ENCODE measurements at places on chromosomes 2 and 18.

GRCh38 chr2:74457549-74458131, 598 bp upstream of the WBP1 start:
- DNase-seq: no peak

DNA sequence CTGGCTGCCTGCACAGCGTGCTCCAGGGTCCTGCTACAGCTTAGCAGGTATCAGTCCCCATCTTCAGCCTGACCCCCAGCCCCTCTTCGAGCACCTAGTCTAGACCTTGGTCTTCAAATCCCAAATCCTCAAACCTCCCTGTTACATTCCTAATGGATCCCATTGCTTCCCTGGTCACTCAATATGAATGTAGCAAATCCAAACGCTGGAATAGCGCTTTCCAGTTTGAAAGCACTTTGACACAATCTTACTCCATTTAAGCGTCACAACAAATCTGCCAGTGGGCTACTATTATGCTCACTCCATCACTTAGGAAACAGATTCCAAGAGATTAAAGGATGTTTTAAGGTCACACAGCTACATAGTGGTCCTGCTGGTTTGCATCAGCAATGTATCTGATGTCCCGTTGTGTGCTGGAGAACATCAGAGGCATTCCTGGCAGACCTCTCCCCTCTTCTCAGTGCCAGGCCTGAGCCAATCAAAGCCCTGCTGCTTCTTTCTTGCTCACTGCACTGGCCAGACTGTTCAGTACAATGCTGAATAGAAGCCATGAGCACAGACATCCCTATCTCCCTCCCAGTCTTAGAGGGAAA, 11.1 kb upstream of the INO80C start:
- DNase-seq: no peak

- no peak for DNase-seq
Observed at GRCh38 chr2:239015218-239015900, 167.5 kb downstream of the TWIST2 start.

GRCh38 chr2:98436734-98437133, 7.9 kb upstream of the INPP4A start:
- DNase-seq: no peak

DNA sequence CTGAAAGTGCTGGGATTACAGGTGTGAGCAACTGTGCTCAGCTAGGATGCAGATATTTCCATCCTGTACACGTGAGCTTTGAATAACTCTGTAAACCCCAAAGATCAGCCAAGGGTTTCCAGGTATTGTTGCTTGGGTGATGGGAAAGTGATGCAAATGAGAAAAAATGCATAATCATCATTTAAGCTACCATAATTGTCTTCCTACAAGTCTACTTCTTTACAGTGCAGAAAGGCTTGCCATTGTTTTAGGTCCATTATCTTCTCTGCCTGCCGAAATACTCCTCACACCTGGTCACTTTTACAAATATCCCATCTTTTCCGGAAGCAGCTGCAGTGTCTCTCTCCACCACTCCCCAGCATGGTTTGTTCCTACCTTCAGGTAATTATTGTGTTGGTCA, 259.8 kb upstream of the CCDC68 start:
- no peak for DNase-seq

GRCh38 chr2:120943403-120944034, 207.9 kb downstream of the GLI2 start:
- DNase-seq: no peak

DNA sequence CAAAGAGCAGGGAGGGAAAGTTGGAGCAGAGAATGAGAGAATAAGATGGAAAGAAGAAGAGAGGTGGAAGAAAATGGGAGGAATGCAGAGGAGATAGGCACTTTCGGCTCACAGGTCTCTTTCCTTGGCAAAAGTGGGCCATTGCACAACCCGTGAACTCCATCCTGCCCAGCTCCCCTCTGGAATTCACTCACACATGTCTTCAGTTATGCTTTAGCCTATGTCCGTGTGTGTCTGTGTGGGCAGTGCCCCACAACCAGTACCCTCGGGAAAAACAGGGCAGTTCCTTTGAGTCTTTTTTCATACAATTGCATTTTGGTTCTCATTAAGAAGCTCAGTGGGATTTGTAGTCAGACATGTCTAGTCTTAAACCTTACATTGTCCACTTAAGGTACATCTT, 34.5 kb downstream of the DTNA start:
- no peak for DNase-seq

- DNase-seq: no peak
Observed at GRCh38 chr2:213018340-213018901, 133.0 kb downstream of the IKZF2 start.

GRCh38 chr2:238727585-238728329, 120.1 kb upstream of the TWIST2 start:
- DNase-seq: no peak
